Stimulated activated CD4-positive, alpha-beta T cell treated with anti-CD3 and anti-CD28 coated beads, Interleukin-2, amount 100 ng/mL, for 24 hours (primary cell): ENCODE measurements at places on chromosomes 3 and 15.

DNA sequence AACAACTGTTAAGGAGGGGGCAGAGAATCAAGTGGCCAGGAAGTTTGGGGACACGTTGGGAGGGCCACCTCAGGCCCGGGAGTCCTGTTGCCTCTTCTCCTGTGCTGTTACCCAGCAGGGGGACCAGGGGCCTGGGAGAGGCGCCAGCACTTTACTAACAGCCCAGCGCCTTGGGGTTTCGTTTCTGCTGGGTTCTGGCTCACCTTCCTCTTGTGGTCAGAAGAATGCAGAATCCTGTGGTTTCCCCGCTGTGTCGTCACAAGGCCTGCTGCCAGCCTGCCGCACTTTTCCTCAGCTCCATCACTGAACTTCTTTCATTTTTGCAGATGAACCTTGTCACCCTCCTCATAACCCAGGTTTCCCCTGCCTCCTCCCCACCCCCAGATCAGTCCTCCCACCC is 67.7 kb downstream of the SLC30A4 start:
- peak; percentile 63 for DNase-seq

DNA sequence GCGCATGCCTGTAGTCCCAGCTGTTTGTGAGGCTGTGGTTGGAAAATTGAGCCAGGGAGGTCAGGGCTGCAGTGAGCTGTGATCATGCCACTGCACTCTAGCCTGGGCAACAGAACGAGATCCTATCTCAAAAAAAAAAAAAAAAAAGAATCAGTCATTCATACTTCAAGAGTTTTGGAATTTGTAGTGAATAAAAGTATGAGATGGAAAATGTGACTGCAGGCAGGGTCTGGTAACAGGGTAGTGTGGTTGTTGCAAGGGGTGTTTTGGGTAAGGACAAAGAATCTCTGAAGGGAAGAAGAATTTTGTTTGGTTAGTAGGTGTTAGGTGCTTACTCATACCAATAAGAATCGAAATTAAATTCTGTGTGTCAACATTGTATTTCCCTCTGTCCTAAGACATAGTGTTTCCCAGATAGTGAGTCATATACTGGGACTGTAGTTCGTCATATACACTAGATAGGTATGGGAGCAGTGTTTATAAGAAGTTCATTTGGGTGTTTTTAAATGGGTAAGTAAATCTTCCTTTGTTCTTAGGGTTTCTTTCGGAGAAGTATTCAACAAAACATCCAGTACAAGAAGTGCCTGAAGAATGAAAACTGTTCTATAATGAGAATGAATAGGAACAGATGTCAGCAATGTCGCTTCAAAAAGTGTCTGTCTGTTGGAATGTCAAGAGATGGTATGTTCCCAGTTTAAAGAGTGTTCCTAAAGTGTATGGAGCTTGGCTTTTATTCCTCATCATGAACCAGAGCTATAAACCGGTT is 14.2 kb downstream of the NR1D2 start:
- no peak for DNase-seq

DNA sequence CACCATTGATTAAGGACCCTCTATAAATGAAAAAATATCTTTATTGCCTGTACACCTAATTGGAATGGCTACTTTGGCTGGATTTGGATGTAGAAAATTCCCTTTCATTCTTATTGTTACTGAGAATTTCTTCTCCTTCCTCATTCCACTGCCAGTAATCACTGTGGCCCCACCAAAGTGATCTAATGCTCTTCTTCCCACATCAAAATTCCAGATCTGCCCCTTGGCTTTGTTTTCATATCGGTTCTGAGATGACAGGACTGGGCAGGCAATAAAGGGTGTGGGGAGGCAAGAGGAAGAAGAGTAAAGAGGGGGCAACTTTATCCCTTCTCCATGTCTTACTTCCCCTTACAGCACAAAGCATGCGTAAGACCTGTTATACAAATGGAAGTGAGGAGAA is 2.1 kb downstream of the ANKUB1 start:
- DNase-seq, result no peak

DNA sequence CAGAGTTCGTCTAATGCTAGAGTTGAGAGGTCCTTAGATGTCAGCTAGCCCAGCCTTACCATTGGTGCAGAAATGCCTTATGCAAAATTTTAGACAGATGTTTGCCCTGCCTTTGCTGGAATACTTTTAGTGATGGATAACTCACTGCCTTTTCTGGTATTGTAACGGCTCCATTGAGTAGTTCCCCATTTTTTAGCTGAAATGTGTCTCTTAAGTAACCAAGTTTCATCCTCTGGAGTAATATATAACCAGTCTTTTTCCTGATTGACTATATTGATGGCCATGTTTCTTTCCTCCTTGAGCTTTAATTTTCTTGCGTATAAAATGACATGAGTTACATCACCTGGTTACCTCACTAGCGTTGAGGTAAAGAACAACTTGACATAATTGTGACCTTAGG is 45.0 kb downstream of the SNRK start:
- no peak for DNase-seq

DNA sequence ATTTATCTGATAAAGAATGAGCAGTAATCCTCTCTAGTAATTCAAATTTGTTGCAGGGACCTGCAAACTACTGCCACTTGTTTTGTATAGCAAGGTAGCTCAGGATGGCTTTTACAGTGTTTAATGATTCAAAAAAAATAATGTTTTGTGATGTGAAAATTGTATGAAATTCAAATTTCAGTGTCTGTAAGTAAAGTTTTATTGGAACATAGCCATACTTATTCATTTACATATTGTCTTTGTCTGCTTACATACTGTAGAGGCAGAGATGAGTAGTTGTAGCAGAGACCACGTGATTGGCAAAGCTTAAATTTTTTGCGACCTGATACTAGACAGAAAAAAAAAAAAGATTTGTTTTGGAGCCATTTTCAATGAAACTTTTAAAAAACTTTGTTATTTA is 6.5 kb upstream of the UTS2B start:
- no peak for DNase-seq

- no peak for DNase-seq
Observed at GRCh38 chr15:87648278-87648677, 608.3 kb downstream of the NTRK3 start.

GRCh38 chr3:37858742-37859141 is 2.9 kb upstream of the CTDSPL start:
- no peak for DNase-seq

DNA sequence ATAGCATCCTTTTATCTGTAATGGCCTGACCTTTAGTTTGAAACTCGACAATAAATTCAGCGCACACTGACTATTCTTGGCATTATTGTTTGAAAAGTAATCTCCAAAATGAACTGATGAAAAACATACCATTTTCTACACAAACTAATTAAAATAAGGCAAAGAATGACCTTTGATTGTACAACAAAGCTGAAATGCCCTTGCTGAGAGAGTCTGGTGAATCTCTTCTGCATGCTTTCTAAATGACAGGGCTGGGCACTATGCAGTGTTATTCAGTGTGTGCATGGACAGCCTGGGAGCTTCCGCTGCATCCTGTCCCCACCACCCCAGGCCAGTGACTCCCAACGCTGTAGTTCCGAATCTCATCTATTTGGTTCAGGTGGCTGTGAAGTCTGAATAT is 530.8 kb downstream of the FOXP1 start:
- no peak for DNase-seq

DNA sequence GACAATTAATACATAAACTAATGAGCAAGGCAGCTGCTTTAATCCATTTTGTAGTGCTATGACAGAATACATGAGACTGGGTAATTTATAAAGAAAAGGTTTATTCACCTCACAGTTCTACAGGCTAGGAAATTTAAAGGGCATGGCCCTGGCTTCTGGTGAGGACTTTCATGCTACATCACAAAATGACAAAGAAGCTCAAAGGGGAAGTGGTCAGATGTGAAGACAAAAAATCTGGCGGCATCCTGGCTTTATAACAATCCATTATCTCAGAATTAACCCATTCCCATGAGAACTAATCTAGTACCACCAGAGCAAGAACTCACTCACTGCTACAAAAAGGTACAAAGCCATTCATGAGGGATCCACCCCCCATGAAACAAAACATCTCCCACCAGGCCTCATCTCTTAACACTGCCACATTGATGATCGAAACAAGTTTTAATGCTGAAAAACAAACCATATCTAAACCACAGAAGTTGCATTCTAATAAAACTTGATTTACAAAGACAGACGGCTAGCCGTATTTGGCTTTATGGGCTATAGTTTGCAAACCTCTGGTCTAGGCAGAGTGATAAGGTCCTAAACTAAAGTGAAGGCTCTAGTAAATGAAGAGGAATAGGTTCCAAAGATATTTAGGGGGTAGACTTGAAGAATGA is 44.2 kb downstream of the GSK3B start:
- DNase-seq, result no peak

DNA sequence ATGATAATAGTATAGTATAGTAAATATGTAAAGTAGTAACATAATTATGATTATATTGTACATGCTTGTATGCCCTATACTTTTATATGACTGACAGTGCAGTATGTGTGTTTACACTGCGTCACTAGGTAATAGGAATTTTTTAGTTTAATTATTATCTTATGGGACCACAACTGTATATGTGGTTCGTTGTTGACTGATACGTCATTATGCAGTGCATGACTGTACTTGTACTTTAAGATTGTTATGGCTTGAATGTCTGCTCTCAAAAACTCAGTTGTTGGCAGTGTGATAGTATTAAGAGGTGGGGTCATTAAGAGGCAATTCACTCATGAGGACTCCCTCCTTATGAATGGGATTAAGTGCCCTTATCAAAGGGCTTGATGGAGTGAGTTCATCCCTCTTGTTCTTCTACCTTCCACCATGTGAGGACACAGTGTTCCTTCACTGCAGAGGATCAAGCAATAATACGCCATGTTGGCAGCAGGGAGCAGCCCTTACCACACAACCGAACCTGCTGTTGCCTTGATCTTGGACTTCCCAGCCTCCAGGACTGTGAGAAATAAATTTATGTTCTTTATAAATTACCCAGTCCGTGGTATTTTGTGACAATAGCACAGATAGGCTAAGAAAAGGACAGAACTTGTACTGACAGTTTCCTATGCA is 152.2 kb downstream of the NEK11 start:
- no peak for DNase-seq

DNA sequence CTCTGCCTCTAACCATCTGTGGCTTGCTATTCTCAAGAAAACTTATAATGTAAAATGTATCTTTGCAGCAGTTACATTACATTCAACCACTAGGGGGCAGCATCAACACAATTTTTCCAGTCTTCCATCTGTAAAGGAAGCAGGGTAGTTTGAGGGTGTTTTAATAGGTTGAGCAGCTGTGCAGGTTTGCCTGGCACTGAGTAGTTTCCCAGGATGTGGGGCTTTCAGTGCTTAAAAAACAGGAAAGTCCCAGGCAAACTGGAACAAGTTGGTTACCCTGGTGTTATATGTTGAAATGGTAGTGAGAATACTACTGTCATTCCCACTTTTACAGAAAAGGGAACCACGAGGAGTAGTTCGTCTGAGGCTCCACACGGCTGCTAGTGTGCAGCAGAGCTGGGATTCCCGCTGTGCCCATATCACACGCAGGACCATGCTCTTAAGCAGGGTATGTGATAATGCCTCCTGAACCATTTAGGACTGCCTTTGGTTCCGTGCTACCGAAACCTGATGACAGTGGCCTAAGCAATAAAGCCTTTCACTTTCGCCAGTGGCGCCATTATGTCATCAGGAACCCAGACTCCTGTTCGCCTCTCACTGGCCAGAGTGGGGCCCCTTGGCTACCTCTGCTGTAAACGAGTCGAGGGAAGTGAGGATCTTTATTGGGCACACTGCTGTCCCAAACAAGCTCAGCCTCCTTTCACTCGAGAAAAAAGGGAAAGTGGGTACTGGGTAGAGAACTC is 64.7 kb upstream of the ZBTB38 start:
- DNase-seq, result peak; percentile 73

GRCh38 chr3:127141921-127142730 is 50.8 kb upstream of the PRR23E start:
- DNase-seq, result no peak
